Activated CD4-positive, alpha-beta T cell treated with anti-CD3 and anti-CD28 coated beads, Interleukin-2, amount 50 U/mL, for 48 hours (primary cell): ENCODE measurements at places on chromosomes 12 and 14.

GRCh38 chr12:17206553-17206952 lies 600.6 kb upstream of the LMO3 start:
- no peak for DNase-seq

GRCh38 chr14:61470261-61470960 lies 149.0 kb downstream of the PRKCH start:
- DNase-seq, result no peak

GRCh38 chr14:76525106-76525821 lies 149.3 kb downstream of the ESRRB start:
- no peak for DNase-seq

DNA sequence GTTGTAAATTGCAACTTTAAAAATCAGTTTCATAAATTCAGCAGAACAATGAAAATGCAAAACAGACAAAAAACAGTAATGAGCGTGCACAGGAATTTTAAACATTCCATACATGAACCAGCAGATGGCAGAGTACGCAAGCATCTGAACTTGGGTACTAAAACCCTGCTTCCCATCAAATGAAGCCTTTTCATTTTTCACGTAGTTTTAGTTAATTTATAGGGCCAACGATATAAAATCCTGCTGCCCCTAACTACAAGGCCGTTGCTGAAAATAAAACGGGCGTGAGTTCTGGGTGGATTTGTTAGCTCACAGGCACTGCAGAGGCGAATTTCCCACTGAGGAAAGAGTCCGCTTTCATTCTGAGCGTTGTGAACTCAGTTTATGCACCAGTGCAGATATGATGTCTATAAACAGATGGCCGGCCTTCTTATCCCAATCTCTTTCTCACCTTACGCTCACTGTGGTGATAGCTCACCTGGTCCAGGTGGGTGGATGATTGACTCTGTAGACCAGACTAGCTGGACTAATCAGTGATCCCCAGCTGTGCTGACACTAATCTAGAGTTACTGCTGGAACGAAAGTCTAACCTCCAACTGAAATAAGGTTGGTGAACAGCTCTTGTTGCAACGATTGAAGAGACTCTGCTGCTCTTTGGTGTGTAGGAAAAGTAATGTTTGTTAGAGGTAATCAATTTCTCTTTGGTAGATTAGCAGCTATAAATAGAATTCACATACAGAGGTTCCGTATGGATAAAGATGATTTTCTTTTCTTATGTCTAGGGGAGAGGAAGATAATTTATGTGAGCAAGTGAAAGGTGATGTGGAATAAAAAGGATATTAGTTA lies 89.2 kb downstream of the PDZRN4 start:
- DNase-seq, result no peak

DNA sequence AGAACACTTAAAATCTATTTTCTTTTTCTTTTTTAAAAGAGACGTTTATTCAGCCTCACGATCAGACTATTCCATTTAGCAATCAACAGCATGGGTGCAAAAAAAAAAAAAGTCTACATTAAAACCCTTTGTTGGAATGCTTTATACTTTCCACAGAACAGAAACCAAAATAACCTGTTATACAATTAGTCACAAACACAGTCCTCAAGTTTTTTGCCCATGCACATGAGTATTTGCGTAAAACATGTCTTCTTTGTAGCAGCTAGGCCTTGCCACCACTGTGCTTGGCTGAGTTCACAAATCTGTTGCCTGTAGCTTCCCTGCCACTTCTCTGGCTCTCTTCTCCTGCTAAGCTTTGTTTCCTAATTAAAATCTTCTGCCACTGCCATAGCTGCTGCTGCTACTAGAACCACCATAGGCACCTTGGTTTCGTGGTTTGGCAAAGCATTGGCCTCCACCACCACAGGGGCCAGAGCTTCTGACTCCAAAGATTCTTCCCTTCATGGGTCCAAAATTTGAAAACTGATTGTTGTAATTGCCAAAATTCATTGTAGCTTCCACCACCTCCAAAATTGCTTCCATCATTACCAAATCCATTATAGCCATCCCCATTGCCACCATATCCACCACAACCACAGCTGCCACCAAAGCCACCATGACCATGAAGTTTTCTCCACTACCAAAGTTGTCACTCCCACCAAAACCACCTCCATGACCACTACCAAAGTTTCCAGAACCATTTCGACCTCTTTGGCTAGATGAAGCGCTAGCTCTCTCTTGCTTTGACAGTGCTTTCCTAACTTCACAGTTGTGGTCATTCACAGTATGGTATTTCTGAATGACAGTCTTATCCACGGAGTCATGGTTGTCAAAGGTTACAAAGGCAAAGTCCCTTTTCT lies 38.1 kb downstream of the KLRG1 start:
- peak; percentile 77 for DNase-seq

- DNase-seq, result no peak
These were observed 17.4 kb upstream of the LEMD3 start for GRCh38 chr12:65152012-65152411.

DNA sequence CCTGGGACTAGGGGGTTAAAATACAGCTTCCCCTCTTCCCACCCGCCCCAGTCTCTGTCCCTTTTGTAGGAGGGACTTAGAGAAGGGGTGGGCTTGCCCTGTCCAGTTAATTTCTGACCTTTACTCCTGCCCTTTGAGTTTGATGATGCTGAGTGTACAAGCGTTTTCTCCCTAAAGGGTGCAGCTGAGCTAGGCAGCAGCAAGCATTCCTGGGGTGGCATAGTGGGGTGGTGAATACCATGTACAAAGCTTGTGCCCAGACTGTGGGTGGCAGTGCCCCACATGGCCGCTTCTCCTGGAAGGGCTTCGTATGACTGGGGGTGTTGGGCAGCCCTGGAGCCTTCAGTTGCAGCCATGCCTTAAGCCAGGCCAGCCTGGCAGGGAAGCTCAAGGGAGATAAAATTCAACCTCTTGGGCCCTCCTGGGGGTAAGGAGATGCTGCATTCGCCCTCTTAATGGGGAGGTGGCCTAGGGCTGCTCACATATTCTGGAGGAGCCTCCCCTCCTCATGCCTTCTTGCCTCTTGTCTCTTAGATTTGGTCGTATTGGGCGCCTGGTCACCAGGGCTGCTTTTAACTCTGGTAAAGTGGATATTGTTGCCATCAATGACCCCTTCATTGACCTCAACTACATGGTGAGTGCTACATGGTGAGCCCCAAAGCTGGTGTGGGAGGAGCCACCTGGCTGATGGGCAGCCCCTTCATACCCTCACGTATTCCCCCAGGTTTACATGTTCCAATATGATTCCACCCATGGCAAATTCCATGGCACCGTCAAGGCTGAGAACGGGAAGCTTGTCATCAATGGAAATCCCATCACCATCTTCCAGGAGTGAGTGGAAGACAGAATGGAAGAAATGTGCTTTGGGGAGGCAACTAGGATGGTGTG lies 1.9 kb downstream of the GAPDH start:
- peak; percentile 26 for DNase-seq

- DNase-seq, result peak; percentile 75
These were observed at the start of gene VDR for GRCh38 chr12:47904713-47905709. TSS of gene VDR (minus strand) at chr12:47904994. CDS start at chr12:47879113, 25,881 bp downstream.

GRCh38 chr14:105138551-105139111 lies 29.9 kb downstream of the JAG2 start:
- no peak for DNase-seq

GRCh38 chr12:103707446-103707845 lies 120.4 kb downstream of the STAB2 start:
- no peak for DNase-seq

DNA sequence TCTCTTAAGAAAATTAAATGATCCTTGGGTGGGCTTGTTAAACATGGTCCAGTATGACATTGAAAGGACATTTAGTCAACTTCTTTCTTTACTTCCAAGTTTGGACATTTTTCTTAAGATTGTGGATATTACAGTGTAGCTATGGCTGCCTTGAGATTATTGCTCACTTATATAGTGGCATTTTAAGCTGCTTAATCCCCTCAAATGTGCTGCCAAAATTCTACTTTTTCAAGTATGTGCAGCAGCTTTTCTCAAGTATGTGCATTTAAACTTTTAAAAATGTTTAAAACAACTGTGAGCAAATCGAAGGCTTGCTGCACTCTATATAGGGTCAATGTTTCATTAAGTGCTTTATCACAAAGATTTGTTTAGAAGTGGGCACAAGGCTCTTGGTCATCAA lies 7.4 kb downstream of the TXNRD1 start:
- no peak for DNase-seq

DNA sequence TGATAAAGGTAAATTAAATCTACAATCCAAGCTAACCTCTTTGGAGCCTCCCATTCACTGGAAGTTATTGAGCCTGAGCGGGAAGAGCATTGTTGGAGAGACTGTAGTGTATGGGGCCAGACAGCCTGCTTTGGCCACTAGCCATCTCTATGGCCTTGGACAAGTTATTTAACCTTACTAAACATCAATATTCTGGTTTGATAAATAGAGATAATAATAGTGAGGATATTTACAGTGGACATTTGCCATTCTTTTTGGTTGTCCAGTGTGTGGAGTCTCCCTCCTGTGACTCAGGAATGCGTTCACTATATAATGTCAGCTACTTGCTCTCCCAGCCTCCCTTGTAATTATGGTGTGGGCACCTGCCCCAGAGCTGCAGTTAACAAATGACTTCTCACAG lies 216.1 kb downstream of the SLC38A4 start:
- no peak for DNase-seq

GRCh38 chr12:94575645-94576403 lies 74.5 kb downstream of the TMCC3 start:
- DNase-seq, result no peak

GRCh38 chr12:129211862-129212630 lies 358.8 kb downstream of the GLT1D1 start:
- no peak for DNase-seq

- DNase-seq, result no peak
These were observed 75.2 kb downstream of the SPRING1 start for GRCh38 chr12:116662612-116663144.

DNA sequence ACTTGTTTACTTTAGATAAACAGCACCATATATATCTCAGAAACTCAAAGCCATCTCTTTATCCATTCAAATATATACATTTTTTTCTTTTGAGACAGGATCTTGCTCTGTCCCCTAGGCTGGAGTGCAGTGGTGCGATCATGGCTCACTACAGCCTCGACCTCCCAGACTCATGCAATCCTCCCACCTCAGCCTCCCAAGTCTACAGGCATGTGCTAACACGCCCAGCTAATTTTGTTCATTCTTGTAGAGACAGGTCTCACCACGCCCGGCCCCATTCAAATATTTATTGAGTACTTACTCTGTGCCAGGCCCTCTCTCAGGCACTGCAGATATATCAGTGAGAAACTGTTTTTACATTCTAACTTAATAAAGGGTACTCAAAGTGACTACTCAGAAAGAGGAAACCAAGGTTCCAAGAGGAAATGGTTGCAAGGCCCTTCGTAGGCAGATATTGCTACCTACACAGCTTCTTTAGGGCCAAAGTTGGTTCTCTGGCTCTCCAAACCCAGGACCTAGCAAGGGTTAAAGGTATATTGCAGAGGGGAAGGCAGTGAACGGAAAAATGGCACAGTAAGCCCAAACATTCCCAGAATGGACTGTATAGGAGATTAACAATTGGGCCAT lies 2.9 kb downstream of the ATXN3 start:
- no peak for DNase-seq
